ENCODE measurements at places on chromosomes 16 and 17. TPM values are rescaled to one million over a fixed set of nuclear protein-coding genes. Genes with fewer than 3 reads are reported as not detected.
A peak's percentile ranks its signal among the peaks of the same experiment; 100 is the strongest.

DNA sequence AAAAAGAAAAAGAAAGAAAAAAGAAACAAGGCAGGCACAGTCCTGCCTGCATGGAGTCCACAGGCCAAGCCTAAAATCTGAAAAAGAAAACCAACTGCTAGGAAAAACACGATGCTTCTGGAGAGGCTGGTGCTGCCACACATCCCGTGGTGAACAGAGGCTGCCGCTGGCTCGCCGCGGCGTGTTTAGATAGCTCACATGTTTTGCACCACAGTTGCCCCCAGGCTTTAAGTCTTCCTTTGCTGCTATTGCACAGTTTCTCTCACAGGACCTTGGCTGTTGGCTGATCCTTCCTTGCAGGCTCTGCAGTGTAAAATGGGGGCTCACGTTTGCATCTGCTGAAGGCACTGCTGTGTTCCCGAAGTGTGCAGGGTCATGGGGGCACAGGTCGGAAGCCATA lies 8.6 kb downstream of the SLC6A4 start:
- DNase-seq, result no peak

Gene CAPN15
- 43.2 TPM for polyA plus RNA-seq

- DNase-seq, result no peak
Measured at GRCh38 chr16:65463652-65464260, 341.9 kb upstream of the CDH11 start.

DNA sequence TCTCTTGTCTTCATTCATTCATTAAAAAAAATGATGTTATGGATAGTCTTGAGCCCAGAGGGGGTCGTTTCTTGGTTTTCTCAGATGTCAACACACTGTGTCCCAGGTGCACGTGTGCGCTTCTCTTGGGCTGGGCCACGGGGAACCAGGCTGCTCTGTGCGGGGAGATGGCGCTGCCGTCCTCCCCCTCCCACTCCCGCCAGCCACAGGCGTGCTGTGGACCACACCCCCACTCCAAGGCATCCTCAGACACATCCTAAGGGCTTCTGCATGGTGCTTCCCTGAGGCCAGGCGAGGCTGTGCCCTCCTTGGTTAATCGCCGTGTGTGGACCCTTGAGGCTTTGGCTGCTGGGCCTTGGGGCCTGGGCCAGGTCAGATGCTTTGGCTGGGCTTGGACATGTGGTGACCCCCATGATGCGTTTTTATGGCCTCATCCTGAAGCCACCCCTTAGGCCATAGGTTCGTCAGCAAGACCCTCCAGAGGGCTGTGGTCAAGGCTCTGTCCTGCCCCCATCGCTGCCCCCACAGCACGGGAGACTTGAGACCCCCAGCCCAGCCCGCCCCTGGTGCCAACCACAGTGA lies 245.7 kb upstream of the CIBAR2 start:
- DNase-seq, result no peak

GRCh38 chr16:63361032-63361624 lies 1324.9 kb upstream of the CDH8 start:
- DNase-seq, result peak; percentile 31

GRCh38 chr16:15900357-15900756 lies 12.0 kb upstream of the CEP20 start:
- no peak for DNase-seq

DNA sequence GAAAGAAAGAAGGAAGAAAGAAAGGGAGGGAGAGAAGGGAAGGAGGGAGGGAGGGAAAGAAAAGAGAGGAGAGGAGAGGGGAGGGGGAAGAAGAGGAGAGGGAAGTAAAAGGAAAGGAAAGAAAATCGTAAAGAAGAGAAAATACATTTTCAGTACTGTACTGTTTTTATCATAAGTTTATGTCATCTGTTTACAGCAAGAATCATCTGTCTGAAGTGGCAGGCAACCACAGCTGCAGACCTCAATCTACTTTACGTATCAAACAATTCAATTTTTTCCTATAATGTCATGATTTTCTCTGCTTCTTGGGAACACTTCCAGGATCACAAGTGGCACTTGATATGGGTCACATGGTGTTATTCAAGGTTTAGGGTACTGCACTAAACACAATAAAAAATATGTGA lies 58.3 kb downstream of the USP32 start:
- DNase-seq, result no peak

Gene LHX1
- polyA plus RNA-seq, result 31.2 TPM

DNA sequence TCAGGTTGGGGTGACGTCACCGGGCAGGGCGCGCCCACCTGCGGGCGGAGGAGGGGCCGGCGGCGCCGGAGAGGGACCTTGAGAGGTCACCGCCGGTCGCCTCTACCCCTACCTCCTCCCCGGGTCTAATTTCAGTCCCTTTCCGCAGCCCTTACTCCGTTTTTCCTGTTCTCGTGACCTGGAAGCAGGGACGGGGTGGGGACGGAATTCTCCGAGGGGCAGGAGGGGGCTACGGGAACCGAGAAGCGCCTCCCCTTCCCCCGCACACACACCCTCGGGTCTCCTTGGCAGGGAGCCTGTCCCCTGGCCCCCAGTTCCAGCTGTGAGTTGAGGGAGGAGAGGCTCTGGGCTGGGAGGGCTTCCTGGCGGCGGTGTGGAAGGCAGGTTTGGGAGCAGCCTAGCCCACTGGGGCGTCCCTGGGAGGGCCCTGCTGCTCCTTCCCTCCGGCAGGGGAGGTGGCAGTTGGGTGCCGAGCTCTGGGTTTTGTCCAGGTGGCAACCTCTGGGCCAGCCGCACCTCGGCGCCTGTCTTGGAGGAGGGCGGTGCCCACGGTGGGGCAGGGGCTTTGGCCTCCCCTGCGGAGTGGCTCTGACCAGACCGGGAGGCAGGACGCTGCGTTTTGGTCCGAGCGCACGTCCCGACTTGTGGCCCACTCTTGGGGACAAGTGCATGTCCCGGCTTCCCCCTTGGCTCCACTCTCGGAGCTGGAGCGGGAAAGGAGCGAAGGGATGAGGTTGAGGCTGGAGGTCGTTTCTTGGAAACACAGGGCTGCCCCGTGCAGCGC lies 773 bp downstream of the SYNGR3 start:
- DNase-seq, result no peak

DNA sequence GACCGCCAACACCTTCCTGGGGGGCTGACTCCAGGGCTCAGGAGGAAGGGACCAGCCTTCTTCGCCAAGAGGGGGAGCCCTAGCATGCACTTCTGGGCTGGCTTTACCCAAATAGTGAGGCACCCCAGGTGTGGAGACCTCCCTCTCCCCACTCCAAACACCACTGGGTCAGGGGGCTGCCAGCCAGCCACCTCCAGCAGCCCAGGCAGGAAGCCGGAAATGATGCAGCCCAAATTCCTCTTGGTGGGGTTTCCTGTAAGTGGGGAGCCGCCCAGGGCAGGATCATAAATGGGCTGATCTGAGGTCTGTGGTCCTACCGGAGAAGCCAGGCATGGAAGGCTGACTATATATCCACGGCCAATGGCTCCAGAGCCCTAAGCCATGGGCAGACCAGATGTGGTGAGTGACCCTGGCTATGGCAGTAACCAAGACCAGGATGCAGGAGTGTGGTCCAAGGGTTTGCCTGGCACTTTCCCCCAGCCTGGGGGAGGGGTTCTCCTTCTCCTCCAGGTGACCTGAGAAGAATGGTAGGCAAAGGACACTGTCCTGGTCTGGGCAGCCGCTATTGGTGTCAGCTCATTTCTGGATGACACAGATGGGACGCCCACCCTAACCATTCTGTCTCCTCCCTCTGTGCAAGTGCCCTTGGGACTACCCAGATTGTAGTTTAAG lies 4.2 kb downstream of the GIT1 start:
- DNase-seq, result no peak

Gene NOG
- polyA plus RNA-seq, result 15.2 TPM

Gene PGAP3
- polyA plus RNA-seq, result 30.4 TPM

DNA sequence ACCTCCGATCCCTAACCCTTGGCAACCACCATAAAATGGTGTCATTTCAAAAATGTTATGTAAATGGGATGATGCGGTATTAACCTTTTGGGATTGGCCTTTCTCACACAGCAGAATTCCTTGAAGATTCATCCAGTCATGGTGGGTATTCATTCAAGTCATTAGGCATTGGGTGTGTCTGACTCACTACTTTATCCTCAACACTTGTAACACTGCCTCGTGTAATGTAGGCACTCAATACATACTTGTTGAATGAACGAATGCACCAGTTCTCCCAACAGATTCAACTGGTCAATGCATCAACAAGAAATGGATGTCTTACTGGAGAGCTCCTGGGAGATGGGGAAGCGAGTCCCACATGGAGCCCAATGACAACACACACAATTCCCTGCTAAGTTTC lies 21.8 kb upstream of the GAN start:
- no peak for DNase-seq

Gene SLC4A1
- 3.9 TPM for polyA plus RNA-seq

DNA sequence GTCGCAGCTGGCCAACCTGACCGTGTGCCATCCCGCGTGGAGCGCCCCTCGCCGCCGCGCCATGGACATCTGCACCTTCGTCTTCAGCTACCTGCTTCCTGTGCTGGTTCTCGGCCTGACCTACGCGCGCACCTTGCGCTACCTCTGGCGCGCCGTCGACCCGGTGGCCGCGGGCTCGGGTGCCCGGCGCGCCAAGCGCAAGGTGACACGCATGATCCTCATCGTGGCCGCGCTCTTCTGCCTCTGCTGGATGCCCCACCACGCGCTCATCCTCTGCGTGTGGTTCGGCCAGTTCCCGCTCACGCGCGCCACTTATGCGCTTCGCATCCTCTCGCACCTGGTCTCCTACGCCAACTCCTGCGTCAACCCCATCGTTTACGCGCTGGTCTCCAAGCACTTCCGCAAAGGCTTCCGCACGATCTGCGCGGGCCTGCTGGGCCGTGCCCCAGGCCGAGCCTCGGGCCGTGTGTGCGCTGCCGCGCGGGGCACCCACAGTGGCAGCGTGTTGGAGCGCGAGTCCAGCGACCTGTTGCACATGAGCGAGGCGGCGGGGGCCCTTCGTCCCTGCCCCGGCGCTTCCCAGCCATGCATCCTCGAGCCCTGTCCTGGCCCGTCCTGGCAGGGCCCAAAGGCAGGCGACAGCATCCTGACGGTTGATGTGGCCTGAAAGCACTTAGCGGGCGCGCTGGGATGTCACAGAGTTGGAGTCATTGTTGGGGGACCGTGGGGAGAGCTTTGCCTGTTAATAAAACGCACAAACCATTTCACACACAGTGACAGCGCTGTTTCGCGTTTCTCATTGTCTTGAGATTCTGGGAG lies 2.0 kb upstream of the ZACN start:
- DNase-seq, result no peak

DNA sequence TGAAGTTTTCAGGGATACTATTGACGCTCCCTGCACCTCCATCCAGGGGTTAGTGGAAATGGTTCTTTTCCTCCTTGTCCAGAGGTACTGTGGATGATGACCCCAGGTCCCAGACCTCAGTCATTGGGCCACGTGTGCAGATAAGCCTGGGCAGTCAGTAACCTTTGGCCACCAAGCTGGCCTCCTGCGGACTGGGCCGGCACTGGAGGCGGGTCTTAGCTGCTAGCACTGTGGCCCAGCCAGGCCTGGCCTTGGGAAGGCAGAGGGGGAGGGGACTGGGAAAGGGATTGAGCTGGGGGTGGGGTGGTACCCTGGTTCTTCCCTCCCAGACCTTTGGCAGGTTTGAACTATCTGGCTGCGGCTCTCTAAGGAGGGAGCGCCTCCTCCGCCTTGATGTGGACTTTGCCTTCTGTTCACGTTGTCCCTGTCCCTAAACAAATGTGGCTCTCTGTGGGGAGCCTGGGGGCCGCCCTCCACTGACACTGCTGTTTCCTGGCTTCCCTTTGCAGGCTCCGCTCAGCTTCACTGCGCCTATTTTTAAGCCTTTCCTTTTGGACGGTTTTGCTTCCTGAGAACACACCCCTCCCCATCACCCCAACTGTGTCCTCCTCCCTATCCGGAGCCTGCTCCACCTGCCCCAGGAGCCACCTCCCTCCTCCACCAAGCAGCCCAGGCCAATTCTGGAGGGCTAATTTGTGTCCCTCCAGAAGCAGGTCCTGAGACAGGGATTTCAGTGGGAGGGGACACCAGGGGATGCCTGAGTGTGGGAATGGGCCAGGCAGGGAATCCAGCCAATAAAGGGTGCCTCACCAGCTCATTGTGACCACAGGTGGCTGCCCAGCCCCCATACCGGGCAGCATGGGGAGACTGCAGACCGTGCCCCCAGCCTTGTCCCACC lies 251.9 kb downstream of the SEC14L1 start:
- DNase-seq, result no peak

DNA sequence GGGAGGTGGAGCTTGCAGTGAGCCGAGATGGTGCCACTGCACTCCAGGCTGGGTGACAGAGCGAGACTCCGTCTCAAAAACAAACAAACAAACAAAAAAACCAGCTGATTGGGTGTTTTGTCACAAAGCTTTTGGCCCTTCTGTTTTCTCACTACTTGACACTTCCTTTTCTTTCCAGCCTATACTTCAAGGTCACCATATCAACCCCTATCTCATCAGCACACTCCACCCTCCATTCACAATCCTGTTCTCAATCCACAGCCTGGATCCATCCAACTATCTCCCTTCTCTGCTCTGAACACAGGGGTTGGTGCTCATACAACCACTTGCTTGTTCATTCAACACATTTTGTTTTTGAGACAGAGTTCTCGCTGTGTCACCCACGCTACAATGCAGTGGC lies 6.6 kb upstream of the MED11 start:
- no peak for DNase-seq

Measured in spinal cord (tissue), 10 donors.